AG04449 (cell line): ENCODE measurements at places on chromosomes 1 and 21.

DNA sequence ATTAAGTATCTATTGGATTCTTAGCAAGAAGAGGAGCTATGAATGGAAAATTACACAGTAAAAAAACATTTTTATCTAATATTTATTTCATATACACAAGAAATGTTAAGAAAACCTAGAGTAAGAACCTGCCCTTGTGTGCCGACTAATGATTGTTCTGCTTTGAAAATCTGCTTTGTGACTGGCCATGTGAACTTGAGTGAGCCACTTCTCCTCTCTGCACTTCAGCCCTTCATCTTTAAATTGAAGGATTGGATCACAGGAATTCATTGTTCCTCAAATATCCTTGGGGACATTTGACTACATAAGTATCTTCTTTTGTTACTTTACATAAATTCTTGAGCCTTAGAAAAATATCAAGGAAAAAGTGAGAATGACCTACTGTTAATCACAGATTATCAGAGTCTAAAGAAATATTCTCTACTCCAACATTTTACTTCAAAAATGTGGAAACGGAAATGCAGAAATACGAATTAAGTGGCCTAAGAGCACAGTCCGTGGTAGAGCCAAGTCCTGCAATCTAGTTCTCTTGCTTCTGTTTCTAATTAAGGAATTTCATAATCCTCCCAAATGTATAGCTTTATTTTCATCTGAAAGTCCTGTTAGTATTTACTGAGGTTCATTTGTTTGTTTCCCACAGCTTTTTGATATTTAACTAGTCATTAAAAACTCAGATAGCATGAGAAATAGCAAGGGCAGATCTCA, 46.3 kb upstream of the SAMSN1 start:
- no peak for DNase-seq

- DNase-seq = no peak
Measured at GRCh38 chr1:38696371-38696770, 163.2 kb downstream of the RRAGC start.

- no peak for DNase-seq
Measured at GRCh38 chr1:243939167-243939848, 89.3 kb upstream of the AKT3 start.

DNA sequence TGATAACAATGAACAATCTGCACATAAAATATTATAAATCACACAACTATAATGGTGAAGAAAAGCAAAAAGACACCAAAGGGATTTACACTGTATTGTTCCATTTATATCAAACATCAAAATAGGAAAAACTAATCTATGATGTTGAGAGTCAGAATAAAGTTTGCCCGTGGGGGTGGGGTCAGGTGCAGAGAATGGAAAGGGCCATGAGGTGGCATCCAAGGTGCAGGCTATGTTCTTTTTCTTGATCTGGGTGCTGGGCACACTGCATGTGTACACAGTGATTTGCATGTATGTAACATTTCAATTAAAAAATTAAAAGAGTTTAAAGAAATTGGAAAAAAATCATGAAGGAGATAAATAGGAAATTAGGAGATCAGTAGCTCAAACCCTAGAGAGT, 127.3 kb downstream of the DSCAM start:
- DNase-seq = no peak

DNA sequence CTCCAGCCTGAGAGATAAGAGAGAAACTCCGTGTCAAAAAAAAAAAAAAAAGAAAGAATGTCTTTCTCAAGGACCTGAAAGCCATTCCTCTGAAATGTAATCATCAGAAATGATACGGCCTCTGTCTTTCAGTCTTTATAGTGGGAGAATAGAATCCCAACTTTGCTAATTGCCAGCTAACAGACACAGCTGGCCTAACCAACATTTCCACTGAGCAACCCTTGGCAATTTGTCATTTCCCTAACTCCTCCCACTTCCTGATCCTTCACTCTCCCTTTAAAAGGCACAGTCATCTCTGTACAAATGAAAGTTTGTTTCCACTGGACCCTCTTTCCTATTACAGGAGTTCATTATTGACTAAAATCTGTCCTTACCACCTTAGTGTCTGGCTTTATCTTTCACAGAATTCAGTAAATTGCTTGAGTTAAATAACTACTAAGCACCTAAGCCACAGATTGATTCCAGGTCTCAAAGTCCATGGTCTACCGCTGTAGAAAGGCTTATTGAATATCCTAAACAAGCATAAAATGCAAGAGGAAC, 4.3 kb upstream of the CBR1 start:
- no peak for DNase-seq
